ENCODE measurements at places on chromosomes 3 and 15.

DNA sequence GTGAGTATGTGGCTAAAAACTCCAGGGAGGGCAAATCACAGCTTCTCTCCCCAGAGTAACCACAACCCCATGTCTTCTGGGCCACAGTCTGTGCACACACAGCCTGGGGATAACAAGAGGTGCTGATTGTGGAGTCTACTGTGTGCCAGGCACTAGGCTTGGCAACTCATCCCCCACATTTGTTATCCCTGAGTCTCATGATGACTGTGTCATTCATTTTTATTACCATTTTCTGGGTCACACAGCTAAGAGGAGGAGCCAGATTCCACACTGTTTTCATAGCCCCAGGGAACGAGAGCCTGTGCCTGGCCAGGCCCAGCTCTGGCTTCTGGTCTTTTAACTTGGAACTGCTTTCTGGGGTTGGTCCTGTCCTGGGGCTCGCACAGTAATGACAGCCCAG, 34.5 kb downstream of the ESYT3 start:
- peak; percentile 1 for DNase-seq

GRCh38 chr3:188176884-188177283, 22.9 kb downstream of the LPP start:
- DNase-seq = no peak

DNA sequence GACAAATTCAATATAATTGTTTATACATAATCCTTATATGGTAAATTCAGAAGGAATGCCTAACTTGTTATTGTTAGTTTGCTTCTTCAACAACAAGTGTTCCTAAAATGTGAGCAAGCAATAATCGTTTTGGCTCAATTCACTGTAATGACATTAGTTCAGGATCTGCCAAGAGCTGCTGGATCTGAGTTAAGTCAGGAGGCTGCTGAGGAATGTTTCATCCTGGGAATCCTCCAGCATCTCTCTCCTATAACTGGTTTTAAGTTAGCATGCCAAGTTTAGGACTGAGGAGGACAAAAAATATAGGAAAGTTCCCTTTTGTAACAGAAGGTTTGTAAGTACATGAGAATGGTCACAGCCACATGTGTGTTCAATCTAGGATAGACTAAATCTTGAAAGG, 4.9 kb upstream of the GTF2A2 start:
- no peak for DNase-seq

DNA sequence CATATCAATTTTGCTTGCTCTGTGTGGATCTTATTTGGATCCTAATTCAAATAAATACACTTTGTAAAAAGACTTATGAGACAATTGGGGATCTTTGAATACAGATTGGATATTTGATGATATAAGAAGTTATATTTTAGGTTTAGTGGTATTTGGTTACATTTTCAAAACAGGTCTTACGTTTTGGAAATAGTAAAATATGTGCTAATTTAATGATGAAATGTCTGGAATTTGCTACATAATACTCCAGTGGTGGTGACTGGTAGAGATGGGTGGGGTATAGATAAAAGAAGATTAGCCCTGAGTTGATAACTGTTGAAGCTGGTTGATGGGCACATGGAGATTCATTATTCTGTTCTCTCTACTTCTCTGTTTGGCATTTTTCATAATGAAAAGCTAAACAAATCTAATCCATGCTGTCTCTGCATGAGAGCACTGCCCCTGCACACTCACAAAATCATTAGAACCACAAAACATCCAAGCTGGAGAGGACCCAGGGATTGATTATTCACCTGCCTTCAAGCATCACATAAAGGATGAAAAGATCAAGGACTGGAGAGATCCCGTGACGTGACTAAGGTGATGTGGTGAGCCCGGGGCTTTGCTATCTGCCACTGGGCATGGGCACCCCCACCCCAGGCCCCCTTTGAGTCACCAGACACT, 58.9 kb downstream of the TLE3 start:
- no peak for DNase-seq

- DNase-seq = no peak
Observed at GRCh38 chr3:188526057-188526456, 372.1 kb downstream of the LPP start.

GRCh38 chr3:15903164-15903563, 105.4 kb upstream of the ANKRD28 start:
- no peak for DNase-seq

GRCh38 chr15:73927003-73927475, 777 bp downstream of the LOXL1 start:
- DNase-seq = peak; percentile 56

DNA sequence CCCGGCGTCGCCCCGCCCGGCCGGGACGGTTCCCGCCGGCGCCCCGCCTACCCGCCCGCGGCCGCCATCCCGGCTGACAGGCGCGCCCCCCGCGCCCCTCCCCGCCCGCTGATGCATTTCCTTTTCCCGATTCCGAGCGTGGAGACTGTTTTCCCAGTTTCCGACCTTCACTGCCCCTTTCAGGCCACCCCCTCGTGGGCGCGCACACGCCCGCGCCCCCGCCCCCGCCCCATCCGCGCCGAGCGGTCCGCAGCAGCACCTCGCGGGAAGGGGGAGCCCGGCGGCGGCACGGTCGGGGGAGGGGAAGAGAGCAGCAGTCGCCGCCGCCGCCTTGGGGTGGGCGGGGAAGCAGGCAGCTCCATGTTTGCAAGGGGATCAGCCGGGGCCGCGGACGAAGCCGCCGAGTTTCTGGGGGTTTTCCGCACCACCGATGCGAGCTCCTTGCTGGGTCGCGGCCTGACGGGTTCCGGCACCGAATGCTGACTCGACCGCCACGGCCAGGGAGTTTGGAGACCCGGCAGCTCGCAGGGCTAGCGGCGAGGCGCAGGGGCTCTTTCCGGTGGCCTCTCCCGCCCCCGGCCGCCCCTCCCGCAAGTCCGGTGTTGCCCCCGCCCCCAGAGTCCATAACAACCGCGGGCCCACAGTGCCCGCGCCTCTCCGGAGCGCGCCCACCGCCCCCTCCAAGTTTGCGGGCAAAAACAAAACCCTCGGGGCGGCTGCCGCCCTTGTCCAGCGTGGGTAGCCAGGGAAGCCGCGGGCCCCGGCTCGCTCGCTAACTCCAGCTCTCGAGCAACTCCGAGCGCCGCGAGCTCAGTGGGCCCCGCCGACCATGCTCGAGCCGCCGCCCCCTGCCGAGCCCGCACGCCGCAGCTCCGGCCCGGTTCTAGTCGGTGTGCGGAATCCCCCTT, 3.2 kb upstream of the SIN3A start:
- peak; percentile 65 for DNase-seq

DNA sequence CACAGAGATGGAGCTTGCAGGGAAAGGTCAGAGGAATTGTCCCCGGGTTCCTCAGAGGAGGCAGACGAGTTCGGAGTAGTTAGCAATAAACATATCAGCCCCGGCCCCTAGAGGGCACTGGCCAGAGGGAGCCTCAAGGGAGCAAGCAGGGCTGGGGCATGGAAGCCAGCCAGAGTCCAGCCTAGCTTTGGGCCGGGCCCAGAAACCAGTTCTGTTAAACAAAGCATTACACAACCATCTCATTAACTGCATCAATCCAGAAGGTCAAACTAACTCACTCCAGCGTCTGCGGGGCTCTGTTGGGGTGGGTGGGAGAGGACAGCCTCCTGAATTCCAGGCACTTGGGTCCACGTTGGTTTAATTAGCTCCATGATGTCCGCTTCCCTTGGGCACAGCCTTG, 41.0 kb upstream of the IREB2 start:
- DNase-seq = peak; percentile 6

DNA sequence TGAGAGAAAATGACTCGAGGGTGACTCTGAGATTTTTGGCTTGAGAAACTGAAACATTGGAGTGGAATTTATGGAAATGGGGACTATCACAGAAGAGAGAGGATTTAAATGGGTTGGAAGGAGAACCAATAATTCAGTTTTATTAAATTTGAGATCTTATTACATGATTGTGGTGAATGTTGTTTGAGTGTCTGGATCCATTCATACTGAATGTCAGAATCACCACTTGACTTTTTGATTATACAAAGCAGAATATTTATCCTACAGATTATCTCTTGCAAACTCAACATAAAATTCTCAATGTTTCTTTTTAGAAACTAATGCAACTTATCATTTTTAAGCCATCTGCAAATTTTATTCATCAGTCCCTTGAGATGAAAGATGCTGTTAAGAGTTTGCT, 332.8 kb downstream of the CNTN3 start:
- DNase-seq = no peak

DNA sequence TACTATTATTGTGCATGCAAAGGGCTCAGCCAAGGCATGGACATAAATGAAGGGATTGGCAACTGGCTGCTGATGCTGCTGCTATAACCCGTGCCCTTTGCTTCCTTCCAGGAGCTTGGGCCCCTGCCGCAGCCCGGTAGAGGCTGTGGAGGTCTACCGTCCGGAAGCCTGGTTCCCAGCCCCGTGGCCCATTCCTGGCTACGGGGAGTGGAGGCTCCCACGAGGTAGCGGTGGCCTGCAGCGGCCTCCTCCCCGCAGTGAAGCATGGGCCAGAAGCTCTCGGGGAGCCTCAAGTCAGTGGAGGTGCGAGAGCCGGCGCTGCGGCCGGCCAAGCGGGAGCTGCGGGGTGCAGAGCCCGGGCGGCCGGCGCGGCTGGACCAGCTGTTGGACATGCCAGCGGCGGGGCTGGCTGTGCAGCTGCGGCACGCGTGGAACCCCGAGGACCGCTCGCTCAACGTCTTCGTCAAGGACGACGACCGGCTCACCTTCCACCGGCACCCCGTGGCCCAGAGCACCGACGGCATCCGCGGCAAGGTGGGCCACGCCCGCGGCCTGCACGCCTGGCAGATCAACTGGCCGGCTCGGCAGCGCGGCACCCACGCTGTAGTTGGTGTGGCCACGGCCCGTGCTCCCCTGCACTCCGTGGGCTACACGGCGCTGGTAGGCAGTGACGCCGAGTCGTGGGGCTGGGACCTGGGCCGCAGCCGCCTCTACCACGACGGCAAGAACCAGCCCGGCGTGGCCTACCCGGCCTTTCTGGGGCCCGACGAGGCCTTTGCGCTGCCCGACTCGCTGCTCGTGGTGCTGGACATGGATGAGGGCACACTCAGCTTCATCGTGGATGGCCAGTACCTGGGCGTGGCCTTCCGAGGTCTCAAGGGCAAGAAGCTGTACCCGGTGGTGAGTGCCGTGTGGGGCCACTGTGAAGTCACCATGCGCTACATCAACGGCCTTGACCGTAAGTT, 15.0 kb downstream of the SPSB4 start:
- no peak for DNase-seq

DNA sequence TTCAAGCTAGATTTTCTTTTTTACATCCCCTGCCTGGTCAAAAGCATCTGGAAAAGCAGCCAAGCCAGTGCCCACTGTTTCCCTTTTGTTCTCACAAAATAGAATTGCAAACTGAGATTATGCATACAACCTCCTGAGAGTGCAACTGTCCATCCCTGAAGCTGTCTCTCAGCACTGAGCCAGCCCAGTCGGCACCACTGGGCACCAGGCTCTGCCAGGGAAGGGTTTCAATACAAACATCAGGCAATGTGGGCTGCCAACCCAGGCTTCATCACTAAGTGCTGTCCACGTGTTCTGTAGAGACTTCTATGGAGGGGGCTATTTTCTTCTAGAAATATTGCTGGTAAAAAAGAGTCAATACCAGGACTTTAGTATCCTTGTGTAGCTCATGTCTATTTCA, 356.3 kb upstream of the TBL1XR1 start:
- DNase-seq = peak; percentile 71

DNA sequence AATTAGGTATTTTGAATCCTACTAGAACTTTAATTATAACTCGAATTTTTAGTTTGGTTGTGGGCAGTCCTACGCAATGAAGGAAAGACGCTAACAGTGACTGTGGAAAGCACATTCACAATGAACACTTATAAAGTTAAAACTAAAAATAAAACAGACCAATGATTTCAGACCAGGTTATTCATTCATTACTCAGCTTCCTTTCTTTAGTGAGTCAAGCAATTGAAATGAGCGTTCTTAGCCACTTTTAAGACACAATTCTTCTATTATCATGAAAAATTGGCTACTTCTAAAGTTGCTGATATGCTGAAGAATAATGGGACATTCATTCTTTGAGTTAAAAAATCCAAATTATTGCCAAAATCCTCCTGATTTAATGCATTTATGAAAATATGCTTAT, 66.0 kb upstream of the CMSS1 start:
- DNase-seq = no peak
